Hematopoietic multipotent progenitor cell treated with erythropoietin and hydrocortisone succinate and interleukin-3 and kit ligand, for 8 days (in vitro differentiated cells): ENCODE measurements at places on chromosomes 16 and 17.

GRCh38 chr17:35286120-35286781 lies 43.4 kb downstream of the SLFN5 start:
- no peak for DNase-seq

DNA sequence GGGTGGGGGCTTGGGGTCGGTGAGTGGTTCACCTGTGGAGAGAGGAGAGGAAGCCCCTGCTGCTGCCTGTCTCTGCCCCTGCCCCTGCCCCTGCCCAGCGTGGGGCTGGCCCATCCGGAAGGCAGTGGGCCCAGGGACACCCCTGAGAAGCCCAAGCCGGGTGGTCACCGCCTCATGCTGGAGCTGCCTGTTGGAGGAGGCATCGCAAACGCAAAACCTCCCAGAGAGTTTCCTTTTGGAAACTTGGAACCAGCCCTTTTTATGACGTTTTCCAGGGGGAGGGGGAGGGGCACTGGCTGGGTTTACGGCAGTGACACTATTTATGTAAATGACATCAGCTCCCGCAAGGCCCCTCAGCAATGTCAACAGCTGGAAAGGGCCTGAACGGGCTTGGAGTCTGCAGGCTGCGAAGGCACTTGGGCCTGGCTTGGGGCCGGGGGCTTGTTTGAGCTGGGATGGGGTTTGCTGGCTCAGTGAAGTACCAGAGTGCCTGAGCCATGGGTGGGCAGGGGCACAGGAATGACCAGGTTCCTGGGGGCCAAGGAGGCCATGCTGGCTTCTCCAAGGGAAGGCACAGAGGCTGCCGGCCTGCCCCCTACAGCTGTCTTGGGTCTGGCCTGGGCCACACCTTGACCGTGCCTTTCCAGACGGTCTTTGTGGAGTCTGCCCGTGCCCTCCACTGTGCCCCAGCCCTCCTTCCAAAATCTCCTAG lies 219.5 kb downstream of the NTN1 start:
- DNase-seq, result no peak

DNA sequence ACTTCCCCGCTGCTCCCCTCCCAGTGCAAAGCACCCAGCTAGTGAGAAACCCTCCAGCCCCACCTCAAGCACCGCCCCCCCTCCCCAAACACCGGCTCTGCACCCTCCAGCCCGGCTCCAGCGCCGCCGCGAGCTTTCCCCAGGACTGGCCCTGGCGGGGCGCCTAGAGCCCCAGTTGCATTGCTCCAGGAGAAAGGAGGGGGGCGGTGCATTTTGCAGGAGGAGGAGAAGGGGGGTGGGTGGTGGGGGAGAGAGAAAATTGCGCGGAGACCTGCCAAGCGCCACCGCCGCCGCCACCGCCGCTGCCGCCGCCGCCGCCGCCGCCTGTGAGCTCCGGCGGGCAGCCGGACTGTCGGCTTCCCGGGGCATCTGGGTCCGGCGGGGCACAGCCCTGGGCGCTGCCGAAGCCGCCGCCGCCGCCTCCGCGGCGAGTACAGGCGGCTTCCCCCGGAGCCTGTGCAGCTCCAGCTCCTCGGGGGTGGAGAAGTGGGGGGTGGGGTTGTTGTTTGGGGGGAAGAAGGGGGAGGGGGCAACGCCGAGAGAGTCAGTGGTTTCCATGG lies 333 bp upstream of the NOG start:
- DNase-seq, result no peak

DNA sequence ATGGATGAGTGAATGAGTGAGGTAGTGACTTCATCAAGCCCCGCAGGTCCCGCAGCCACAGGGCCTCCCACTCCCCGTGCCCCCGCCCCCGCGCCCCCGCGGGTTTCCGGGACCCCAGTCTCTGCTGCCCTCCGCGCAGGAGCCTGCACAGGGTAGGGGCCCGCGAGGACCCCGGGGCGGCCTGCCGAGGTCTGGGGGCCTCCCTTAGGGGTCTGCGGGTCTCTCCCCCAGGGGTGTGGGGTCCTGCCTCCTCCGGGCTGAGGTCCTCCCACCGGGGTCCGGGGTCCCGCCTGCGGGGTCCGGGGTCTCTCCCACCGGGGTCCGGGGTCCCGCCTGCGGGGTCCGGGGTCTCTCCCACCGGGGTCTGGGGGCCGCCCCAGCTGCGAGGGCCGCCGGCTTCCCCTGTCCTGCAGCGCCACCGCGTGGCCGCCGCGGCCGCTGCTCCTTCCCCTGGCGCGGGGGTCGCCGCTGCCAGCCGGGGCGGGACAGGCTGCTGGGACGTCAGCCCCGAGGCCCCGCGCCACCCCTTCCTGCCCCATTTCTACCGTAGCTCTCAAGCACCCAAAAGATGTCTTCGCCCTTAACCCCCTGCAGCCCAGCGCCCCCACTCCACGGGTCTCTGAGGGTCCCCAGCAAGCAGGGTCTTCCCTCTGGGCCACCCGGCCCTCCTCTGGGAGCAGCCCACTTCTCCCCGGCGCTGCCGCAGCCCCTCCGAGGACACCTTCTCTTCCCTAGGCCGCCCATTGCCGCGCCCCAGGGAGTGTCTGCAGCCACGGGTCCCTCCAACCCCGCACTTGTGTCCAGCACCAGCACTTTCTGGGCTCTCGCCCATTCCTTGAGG lies 10.4 kb upstream of the CHMP6 start:
- no peak for DNase-seq

- no peak for DNase-seq
These were observed 19.1 kb upstream of the RSL1D1 start for GRCh38 chr16:11870399-11870798.

DNA sequence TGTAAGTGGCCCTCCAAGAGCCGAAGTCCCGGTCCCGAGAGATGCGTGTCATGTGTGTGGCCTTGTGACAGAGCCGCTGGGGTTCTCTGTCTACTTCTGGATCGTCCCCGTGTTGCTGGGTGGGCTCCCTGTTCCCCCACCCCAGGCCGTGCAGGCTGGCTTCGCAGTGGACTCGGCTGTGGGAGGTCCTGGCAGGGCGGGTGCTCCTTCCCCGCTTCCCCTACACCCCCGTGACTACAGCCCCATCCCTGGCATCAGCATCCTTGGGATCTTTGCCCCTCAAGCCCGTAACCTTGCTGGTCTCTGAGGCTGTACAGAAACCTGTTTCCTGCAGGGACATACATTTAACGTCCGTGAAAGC lies 136.3 kb downstream of the BANP start:
- no peak for DNase-seq

DNA sequence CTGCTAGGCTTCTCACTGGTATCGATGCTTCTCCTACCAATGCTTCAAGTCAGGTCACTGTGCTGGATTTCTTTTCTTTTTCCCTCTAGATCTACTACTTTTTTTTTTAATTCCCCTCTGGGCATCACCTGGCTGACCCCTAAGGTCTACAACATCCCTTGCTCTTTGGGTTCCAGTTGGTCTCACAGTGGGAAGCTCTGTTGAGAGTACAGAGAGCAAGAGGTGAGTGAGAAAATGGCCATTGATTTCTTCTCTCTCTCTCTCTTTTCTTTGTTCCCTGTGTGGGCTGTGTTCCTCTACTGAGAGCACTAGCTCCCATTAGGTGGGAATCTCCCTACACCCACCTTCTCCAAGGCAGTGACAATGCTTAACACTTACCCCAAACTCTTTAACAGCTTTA lies 413.4 kb downstream of the KCNJ2 start:
- DNase-seq, result no peak

GRCh38 chr17:78879635-78880186 lies 23.3 kb downstream of the CEP295NL start:
- DNase-seq, result no peak

GRCh38 chr17:32609884-32610650 lies 123.3 kb downstream of the CDK5R1 start:
- no peak for DNase-seq

DNA sequence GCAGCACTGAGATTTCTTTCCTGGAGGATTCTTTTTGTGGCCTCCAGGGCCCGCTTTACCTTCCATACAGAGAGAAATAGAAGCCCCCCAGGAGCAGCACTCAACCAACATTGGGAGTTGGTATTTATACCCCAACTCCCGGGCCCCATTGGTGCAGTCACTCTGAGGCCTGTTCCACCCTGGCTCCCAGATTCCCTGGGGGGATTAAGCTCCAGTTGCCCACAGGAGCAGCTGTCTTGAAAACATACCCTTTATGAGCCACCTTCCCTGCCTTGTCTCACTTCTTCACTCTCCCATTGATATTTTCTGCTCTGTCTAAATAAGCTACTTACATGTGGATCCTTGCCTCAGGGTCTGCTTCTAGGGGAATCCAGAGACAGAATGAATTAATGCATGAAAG lies 167.8 kb downstream of the KATNIP start:
- no peak for DNase-seq
